ENCODE measurements at places on chromosomes 13 and 19.

DNA sequence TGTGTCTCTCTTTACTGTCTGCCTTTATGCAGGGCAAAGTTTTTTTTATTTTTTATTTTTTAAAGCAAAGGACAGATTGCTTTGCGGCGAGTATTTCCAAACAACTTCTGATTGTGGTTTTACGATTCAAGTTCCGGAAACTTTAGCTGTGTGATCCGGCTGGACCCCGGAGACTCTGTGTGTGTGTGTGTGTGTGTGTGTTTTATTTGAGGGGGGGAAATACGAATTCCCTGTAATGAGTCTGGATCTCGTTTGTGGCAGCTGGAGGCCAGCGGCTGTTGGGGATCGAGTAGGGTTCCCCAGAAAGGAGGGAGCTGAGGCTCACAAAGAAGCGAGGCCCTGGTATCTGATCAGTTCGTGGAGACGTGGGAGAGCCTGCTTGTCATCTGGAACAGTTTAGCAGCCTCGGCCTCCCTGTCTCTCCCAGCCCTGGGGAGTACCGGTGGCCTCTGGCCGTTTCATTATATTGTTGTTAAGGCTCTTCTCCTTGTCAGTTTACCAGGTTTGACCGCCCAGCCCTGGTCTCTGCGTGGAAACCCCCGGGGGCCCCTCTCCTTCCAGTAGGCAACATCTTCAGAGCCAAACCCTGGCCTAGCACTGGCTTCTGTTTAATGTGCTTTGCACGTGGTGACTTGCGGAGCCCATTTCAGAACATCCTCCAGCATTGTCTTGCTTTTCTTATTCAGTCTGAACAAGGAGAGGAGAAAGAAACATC, 1.3 kb downstream of the FARP1 start:
- DNase-seq = no peak

DNA sequence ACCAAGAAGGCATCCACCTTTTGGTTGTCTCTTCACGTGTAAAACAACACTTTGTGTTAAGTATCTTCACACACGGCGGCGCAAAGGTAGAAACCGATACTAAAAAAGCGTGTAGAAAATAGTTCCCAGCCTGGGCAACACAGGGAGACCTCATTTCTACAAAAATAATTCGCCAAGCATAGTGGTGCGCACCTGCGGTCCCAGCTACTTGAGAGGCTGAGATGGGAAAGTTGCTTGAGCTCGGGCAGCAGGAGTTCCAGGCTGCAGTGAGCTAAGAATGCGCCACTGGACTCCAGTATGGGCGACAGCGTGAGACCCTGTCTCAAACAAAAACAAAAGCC, 573 bp upstream of the ERCC5 start:
- no peak for DNase-seq

GRCh38 chr19:33349319-33350289, 23.9 kb upstream of the CEBPG start:
- DNase-seq = no peak

GRCh38 chr19:40752257-40752781, 1.3 kb downstream of the SNRPA start:
- no peak for DNase-seq

- no peak for DNase-seq
Observed at GRCh38 chr19:49589502-49589905, 1.5 kb upstream of the PRR12 start.

GRCh38 chr13:33873251-33873908, 55.4 kb downstream of the RFC3 start:
- DNase-seq = no peak

DNA sequence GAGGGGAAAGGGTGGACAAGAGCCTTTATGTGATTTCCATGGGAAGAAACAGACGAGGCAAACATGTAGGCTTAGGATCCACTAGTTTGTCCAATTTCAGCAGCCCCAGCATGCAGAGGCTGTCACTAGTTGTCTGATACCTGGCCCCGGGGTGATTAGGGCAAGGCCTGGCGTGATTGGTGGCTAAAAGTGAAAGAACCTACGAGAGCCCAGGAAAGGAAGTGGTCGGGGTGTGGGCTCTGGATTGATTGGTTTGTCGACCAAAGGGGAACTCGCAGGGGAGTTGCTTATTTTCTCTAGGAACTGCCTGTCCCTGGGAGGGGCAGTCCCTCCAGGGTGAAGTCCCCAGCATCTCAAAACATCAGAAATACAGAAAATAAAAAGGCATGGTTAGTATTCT, 64.2 kb upstream of the UQCRFS1 start:
- DNase-seq = peak; percentile 16

DNA sequence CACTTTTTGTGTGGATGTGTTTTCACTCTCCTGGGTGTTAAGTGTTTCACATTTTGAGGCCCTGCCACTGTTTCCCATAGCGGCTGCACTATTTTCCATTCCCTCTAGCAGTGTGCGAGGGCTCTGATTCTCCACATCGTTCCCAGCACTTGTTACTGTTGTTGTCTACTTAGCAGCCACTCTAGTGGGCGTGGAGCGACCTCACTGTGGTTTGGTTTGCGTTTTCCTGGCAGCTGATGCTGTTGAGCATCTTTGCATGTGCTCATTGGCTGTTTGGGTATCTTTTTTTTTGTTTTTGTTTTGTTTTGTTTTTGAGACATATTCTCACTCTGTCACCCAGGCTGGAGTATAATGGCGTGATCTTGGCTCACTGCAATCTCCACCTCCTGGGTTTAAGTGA, 14.4 kb downstream of the NAXD start:
- no peak for DNase-seq

GRCh38 chr13:40569024-40569350, 97.5 kb downstream of the FOXO1 start:
- no peak for DNase-seq

DNA sequence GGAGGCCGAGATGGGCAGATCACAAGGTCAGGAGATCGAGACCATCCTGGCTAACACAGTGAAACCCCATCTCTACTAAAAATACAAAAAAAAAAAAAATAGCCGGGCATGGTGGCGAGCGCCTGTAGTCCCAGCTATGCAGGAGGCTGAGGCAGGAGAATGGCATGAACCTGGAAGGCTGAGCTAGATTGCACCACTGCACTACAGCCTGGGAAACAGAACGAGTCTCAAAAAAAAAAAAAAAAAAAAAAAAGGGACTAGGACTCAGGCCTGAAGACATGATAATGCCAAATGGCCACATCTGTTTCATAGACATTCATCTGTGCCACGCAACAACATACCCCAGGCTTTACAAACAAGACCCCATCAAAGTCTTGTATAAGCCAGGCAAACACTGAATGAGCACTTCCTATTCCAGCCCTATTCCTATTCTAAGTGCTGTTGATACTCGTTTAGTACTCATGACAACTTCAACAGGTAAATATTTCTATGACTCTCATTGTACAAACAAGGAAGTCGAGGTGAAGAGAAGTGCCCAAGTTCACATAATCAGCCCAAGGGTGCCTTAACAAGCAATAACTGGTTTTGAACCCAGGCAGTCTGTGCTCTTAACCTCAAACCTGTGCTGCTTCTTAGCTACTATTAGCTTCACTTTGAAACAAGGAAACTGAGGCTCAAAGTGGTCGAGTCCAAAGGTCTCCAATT, 1.7 kb downstream of the B9D2 start:
- no peak for DNase-seq
